ENCODE measurements at places on chromosomes 3 and 15. TPM values are rescaled to one million over a fixed set of nuclear protein-coding genes. Genes with fewer than 3 reads are reported as not detected.

PCLAF gene
- 7.3 TPM for total RNA-seq

GRAMD1C gene
- 14.2 TPM for total RNA-seq

ARGFX gene
- total RNA-seq, result not detected

SNRK gene
- 119 TPM for total RNA-seq

GABRA5 gene
- total RNA-seq, result not detected

EPM2AIP1 gene
- total RNA-seq, result 27.6 TPM

HDC gene
- not detected for total RNA-seq

RAB43 gene
- 38.5 TPM for total RNA-seq

LIPH gene
- 1.7 TPM for total RNA-seq

DNAH1 gene
- 35.8 TPM for total RNA-seq

ITIH3 gene
- total RNA-seq, result 36.5 TPM

ANKUB1 gene
- not detected for total RNA-seq

STRA6 gene
- 0.60 TPM for total RNA-seq

NR2C2 gene
- total RNA-seq, result 69.1 TPM

CASR gene
- total RNA-seq, result 1.5 TPM

IGDCC3 gene
- 0.34 TPM for total RNA-seq

OXTR gene
- 0.67 TPM for total RNA-seq

CNTN3 gene
- total RNA-seq, result 4.7 TPM

CHDH gene
- 0.60 TPM for total RNA-seq

POLQ gene
- total RNA-seq, result 0.76 TPM

MEX3B gene
- 1.4 TPM for total RNA-seq

FGD5 gene
- total RNA-seq, result 68.7 TPM

ARRDC4 gene
- 11.7 TPM for total RNA-seq

STARD5 gene
- total RNA-seq, result 10.2 TPM

P2RY14 gene
- total RNA-seq, result 3.5 TPM

DLL4 gene
- total RNA-seq, result 10.6 TPM

APOD gene
- 3.5 TPM for total RNA-seq

SLC27A2 gene
- total RNA-seq, result 0.97 TPM

CACNA2D2 gene
- 0.85 TPM for total RNA-seq

DNAJA4 gene
- 18.1 TPM for total RNA-seq

MOBP gene
- not detected for total RNA-seq

AP3B2 gene
- total RNA-seq, result 5.0 TPM

PIERCE2 gene
- not detected for total RNA-seq

MYLK gene
- 343 TPM for total RNA-seq

FOXB1 gene
- not detected for total RNA-seq

EHD4 gene
- total RNA-seq, result 22.0 TPM

PDE8A gene
- 39.8 TPM for total RNA-seq

COL7A1 gene
- total RNA-seq, result 24.7 TPM

LRIG1 gene
- total RNA-seq, result 19.7 TPM

TCTA gene
- 28.6 TPM for total RNA-seq

CCR9 gene
- total RNA-seq, result 2.9 TPM

ZDHHC23 gene
- 5.3 TPM for total RNA-seq

ZMYND10 gene
- total RNA-seq, result 1.5 TPM

CACNA1D gene
- total RNA-seq, result 41.0 TPM
